ENCODE measurements at places on chromosomes 11 and 22. TPM values are rescaled to one million over a fixed set of nuclear protein-coding genes. Genes with fewer than 3 reads are reported as not detected.

- no peak overlapping the region for H3K4me3 ChIP-seq
- H3K27ac ChIP-seq, result no peak overlapping the region
- no peak for DNase-seq
- peaks cover 3% of the 10 kb centered on the region for H3K27me3 ChIP-seq
These were observed 17.5 kb upstream of the FOLR1 start for GRCh38 chr11:72174302-72175070.

DNA sequence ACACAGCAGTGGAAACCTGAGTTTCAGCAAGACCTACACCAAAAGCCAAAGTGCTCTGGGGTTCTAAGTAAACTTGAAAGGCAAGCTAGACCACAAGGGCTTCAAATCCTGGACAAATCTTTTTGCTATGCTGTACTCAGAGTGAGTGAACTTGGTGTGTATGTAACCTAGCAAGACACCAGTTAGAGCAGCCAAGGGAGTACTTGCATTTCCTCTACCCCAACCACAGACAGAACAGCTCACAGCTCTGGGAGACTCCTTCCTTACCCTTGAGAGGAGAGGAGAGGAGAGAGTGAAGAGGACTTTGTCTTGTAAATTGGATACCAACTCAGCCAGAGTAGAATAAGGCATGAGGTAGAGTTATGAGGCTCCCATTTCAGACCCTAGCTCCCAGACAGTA lies 71.4 kb downstream of the CTSC start:
- H3K36me3 ChIP-seq, result peaks cover 7% of the 10 kb centered on the region
- H3K4me1 ChIP-seq, result no peaks in the 10 kb centered on the region
- no peaks in the 10 kb centered on the region for H3K27me3 ChIP-seq
- DNase-seq, result no peak
- no peak overlapping the region for H3K4me3 ChIP-seq

DNA sequence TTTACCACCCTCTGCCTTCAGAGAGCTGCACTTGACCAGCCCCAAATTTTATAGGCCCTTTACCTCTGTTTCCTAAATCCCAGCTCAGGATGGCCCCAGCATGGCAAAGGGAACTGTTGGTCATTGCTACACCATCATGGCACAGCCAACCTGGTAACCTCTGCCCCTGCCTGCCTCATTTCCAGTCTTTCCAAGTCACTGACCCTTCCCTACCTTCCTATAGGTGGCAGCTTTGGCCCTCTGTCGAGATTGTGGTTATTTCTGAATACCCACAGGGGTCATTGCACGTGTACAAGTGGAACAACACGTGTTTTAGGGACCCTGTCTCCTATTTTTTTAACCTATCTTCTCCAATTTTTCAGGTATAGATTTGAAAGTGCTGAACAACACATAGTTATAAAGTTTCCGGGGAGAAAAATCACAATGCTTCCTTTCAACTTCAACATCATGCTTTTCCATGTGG lies 2.8 kb downstream of the GALNT18 start:
- H3K4me3 ChIP-seq, result no peak overlapping the region
- H3K27me3 ChIP-seq, result peaks cover 38% of the 10 kb centered on the region
- no peak overlapping the region for H3K27ac ChIP-seq
- no peaks in the 10 kb centered on the region for H3K36me3 ChIP-seq
- no peak for DNase-seq
- H3K4me1 ChIP-seq, result peaks cover 29% of the 10 kb centered on the region

GRCh38 chr11:28759311-28759710 lies 651.1 kb downstream of the METTL15 start:
- H3K36me3 ChIP-seq, result no peaks in the 10 kb centered on the region
- H3K4me1 ChIP-seq, result no peaks in the 10 kb centered on the region
- no peak for DNase-seq
- no peaks in the 10 kb centered on the region for H3K27me3 ChIP-seq

DNA sequence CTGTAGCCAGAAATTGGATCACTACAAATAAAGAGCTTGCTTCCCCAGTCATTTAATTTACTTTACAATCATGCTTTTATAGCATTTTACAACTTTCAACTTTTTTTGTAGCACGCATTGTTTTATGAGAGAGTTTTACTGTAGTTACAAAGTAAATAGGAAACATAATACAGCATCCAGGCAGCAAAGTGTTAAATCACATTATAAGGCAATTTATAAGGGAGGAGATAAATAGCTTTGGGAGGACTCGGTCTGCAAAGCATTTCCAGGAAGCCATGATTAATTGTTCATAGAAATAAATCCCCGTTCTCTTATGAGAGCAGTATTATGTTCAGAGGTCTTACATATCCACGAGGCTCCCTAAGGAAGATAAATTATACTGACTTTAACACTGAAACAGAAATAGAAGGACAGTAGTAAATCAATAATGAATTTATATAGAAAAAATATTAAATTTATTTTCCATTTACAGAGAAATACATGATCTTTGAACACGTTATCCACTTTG lies 792.6 kb upstream of the RAG2 start:
- H3K27me3 ChIP-seq, result no peaks in the 10 kb centered on the region
- no peaks in the 10 kb centered on the region for H3K4me1 ChIP-seq
- no peak overlapping the region for H3K27ac ChIP-seq
- H3K4me3 ChIP-seq, result no peak overlapping the region

- H3K4me1 ChIP-seq, result no peaks in the 10 kb centered on the region
- no peak overlapping the region for H3K4me3 ChIP-seq
- no peak for DNase-seq
- H3K36me3 ChIP-seq, result no peaks in the 10 kb centered on the region
- no peak overlapping the region for H3K27ac ChIP-seq
These were observed 630.4 kb downstream of the OPCML start for GRCh38 chr11:132901638-132902471.

DNA sequence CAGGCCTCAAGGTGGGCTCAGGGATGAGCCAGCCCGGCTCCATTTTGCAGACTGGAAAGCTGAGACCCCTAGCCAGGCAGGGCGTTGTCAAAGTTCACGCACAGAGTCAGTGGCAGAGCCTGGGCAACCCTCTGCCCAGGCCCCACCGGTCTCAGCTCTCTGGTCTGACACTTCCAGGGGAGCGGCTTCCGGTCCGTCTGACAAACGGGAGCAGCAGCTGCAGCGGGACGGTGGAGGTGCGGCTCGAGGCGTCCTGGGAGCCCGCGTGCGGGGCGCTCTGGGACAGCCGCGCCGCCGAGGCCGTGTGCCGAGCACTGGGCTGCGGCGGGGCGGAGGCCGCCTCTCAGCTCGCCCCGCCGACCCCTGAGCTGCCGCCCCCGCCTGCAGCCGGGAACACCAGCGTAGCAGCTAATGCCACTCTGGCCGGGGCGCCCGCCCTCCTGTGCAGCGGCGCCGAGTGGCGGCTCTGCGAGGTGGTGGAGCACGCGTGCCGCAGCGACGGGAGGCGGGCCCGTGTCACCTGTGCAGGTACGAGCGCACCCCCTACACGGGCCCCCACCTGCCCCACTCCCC lies 36.0 kb downstream of the CD6 start:
- peak overlapping the region; percentile 16 for H3K4me3 ChIP-seq
- no peak for DNase-seq
- H3K36me3 ChIP-seq, result no peaks in the 10 kb centered on the region
- no peak overlapping the region for H3K27ac ChIP-seq
- H3K4me1 ChIP-seq, result peaks cover 68% of the 10 kb centered on the region

DNA sequence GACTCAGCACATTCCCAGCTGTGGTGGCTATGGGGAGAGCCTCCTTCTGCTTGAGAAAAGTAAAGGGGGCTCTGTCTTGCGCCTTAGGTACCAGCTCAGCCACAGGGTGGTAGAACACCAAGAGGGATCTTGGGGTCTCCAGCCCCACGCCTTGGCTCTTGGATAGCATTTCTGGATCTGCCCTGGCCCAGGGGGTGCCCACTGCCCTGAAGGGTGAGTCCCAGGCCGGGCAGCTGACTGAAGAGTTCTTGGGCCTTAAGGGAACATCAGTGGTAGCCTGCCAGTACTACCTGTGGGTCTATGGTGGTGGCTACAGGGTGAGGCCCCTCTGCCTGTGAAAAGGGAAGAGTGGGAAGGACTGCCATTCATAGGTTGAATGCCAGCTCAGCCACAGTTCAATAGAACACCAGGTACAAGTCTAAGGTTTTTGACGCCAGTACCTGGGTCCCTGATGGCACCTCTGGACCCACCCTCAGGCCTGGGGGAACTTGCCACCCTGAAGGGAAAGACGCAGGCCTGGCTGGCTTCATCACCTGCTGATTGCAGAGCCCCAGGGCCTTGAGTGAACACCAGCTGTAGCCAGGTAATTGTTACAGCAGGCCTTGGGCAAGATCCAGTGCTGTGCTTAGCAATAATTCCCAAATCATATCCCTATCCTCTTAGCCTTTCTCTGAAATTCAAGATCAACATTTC lies 3.9 kb downstream of the CWF19L2 start:
- H3K4me1 ChIP-seq, result peaks cover 58% of the 10 kb centered on the region
- DNase-seq, result peak; percentile 69
- H3K36me3 ChIP-seq, result peaks cover 57% of the 10 kb centered on the region

GRCh38 chr22:40529821-40530220 lies 106.7 kb downstream of the MRTFA start:
- DNase-seq, result no peak
- no peaks in the 10 kb centered on the region for H3K27me3 ChIP-seq
- H3K27ac ChIP-seq, result no peak overlapping the region
- peaks cover 55% of the 10 kb centered on the region for H3K4me1 ChIP-seq
- H3K36me3 ChIP-seq, result no peaks in the 10 kb centered on the region
- H3K4me3 ChIP-seq, result no peak overlapping the region

- peaks cover 22% of the 10 kb centered on the region for H3K4me1 ChIP-seq
- no peak overlapping the region for H3K4me3 ChIP-seq
- H3K27me3 ChIP-seq, result no peaks in the 10 kb centered on the region
- DNase-seq, result peak; percentile 84
- H3K27ac ChIP-seq, result peak overlapping the region; percentile 89
- H3K36me3 ChIP-seq, result peaks cover 47% of the 10 kb centered on the region
These were observed 36.5 kb upstream of the ARFGAP3 start for GRCh38 chr22:42893371-42894150.

Gene OR52M1
- total RNA-seq, result not detected

Gene FAM181B
- not detected for total RNA-seq

Gene TIMP3
- 505 TPM for total RNA-seq

Gene OR52N4
- total RNA-seq, result 1.7 TPM
